NCI-H510A (cell line): ENCODE measurements at places on chromosomes 12 and 14.
A peak's percentile ranks its signal among the peaks of the same experiment; 100 is the strongest.

DNA sequence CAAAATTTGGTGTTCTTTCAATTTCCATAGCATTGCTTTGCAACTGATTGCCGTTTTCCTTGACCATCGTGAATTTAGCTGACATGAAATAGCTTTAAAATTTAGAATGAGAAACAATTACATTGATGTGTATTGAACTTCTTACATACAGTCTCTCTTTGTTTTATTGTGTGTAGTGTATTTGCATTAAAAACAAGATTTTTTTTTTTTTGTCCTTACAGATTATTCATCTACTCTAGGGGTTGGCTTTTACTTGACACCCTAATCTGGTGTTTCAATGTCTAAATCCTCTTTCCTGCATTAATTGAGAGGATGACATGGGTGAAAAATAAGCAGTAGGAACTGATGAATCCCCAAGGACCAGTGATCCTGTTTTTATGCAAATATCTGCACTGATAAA is 20.6 kb downstream of the LIN52 start:
- DNase-seq, result no peak

DNA sequence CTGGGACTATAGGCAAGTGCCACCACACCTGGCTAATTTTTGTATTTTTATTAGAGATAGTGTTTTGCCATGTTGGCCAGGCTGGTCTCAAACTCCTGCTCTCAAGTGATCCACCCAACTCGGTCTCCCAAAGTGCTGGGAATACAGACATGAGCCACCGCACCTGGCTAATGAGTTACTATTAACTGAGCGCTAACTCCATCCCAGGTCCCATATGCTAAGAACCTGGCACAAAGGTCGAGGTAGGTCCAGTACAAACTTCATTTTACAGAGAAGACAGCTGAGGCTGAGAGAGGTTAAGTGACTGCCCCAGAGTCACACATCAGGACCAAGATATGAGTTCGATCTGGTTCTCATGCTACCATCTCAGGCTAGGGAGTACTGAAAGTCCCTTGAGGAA is 4.5 kb upstream of the PLA2G1B start:
- DNase-seq, result no peak

- DNase-seq, result no peak
Measured at GRCh38 chr12:46518169-46518568, 145.6 kb upstream of the SLC38A2 start.

- no peak for DNase-seq
Measured at GRCh38 chr14:77364146-77364545, 12.7 kb downstream of the TMED8 start.

DNA sequence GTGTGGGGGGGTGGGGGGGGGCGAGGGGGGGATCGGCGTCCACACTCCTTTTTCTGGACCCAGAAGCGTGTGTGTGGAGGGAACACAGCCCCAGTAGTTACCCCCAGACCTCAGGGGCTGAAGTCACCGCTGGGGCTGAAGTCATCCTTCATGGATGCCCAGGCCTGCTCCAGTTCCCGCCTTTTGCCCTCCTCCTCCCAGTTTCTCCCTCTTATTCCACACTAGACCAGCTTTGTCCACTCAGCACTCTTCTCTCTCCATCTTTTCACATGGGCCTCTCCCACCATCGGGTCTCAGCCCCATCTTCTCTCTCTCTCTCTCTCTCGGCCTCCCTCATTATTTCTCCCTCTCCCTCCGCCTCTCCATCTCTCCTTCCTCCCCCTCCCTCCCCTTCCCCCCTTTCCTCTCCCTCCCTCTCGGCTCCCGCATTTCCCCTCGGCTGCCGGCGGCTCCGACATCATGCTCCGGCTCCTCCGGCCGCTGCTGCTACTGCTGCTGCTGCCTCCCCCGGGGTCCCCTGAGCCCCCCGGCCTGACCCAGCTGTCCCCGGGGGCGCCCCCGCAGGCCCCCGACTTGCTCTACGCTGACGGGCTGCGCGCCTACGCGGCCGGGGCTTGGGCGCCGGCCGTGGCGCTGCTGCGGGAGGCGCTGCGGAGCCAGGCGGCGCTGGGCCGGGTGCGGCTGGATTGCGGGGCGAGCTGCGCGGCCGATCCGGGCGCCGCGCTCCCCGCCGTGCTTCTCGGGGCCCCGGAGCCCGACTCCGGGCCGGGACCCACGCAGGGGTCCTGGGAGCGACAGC is at the start of gene P3H3:
P3H3 (plus strand) TSS at position 426 of the 799 bp plus-strand sequence; CDS start at position 460, 34 bp downstream.
- DNase-seq, result no peak

DNA sequence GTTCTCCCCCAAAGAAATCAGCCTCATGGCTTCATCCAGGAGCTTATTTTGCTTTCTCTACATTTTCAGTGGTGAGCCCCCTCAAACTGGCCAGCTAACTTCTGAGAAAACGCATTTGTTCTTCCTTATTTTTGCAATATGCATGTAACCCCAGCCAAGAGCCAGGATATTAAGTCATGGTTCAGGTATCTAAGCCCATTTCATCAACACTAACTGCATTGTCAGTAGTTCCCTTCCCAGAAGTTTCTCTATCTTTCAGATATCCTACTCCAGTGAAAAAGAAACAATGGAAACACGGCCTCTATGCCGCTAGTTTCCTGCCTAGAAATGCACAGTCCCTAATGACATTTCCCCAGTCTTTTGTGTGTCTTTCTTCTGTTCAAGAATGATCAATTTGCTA is 102.8 kb upstream of the RASSF8 start:
- no peak for DNase-seq

DNA sequence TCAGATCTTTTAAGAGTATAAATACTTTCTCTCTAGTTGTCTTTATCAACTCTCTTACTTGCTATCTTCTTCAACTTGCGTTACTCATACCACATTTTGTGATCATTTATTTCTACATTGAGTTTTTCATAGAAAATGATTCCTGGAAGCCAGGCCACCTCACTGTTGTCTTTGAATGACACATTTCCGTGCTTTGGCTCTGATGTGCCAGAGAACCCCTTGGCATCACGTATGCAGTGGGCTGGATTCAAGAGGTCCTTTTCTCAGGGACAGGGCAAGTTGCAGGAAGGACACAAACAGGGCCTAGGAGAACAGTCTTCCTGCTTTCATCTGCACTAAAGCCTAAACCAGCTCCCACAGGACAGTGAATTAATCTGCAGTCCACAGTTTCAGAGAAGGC is 70.3 kb upstream of the PYGL start:
- no peak for DNase-seq

- no peak for DNase-seq
Measured at GRCh38 chr12:131773582-131774221, 54.5 kb upstream of the MMP17 start.

- no peak for DNase-seq
Measured at GRCh38 chr12:131133015-131133905, 179.6 kb downstream of the ADGRD1 start.

DNA sequence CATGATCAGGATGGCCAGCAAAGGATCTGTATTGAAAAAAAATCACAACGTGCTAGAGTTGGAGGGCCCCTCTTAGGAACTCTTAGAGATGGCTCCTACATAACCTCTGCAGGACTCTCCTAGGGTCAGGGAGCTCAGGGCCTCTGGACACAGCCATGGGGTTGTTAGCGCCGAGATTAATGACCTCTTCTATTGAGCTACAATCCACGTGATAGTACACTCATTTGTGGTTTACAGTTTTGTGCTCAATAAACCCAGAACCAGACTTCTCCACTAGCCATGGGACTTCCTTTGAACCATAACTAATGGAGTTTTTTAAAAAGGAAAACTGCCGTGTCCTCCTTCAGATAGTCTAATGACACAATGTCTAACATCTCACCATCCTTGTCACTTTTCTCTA is 29.6 kb upstream of the HDAC7 start:
- DNase-seq, result no peak

DNA sequence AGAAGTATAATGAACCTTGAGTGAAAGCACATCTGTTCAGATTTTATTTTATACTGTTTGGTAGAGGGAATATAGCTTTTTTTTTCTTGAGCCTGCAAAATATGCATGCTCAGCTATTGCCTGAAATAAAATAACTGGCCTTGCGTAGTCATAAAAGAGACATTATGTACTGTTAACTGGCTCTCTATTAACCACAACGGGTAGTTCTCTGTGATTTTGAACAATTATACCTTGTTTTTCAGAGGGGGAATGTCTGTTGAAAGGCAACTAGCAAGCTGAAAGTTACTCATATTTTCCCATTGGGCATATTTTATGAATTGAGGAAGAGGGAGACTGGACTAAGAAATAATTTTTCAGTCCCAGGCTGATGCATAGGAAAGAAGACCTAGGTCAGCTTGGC is 62.6 kb downstream of the FIGNL2 start:
- no peak for DNase-seq

GRCh38 chr12:100661300-100661951 is 87.9 kb downstream of the GAS2L3 start:
- no peak for DNase-seq

- no peak for DNase-seq
Measured at GRCh38 chr12:11758087-11758486, 108.6 kb downstream of the ETV6 start.

DNA sequence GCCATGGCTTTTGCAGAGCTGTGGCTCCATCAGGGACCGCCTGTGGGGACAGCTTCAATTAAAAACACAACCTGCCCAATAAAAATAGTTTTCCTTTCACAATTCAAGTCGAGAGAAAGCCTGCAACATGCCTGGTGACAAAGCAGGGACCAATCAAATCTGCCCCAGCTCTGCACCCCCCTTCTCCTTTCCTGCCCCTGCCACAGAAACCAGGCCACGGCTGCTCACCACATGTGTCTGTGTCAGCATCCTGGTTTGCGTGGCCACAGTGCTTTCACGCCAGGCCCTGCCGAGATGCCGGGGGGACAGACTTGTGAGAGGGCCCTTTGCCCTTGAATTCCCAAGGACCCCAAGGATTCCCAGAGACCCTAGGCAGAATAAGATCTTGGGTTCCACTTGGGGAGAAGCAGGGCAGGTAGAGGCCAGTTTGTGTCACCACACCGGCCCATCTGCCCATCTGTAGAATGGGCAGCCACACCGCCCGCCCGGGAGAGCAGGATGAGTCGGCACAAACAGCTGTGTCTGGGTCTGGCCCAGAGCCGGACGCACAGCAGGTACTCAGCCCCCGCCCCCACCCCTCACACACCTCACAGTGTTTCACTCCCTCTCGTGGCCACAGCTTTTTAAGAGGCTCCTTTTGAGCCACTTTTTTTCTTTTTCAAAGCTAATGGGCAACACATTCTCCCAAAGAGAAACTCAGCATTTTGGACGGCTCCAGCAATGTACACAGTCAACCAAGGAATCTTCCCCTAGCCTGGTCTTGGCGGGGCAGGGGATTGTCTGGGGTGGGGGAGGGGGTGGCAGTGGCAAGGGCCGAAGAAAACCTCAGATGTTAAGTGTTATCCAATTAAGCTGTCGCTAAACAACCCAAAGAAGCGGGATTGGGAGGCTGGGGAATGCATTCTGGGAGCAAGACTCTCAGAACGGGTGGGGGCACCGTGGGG is 41.5 kb downstream of the BCL11B start:
- DNase-seq, result no peak

DNA sequence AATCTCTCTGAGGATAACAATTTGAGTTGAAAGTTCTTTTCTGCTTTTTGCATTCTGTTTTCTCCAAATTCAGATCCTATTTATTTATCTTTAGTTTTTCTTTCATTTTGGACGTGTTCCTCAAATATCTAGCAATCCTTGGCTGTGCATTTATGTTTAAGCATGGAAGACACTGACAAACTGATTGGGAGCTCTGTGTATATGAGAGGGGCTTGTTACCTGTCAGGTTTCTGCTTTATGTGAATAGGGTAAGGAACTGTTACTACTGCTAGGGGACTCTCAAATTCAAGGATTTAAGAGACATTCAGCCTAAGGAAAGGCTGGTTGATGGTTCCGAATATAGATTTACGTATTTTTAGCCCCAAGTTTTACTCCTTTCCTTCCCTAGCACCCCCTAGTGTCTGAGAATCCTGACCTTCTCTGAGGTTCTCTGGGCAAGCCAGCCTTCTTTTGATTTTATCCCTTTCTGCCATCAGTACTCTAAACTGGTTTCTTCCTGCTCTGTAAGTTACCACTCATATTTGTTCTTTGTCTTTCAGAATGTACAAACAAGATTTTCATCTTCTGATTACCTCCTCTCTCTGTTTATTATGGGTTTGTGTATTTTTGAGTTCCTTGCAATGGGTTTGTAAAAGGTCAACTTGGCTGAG is 30.5 kb downstream of the YLPM1 start:
- DNase-seq, result no peak

- no peak for DNase-seq
Measured at GRCh38 chr14:100903134-100903468, 421 bp downstream of the RTL1 start.

DNA sequence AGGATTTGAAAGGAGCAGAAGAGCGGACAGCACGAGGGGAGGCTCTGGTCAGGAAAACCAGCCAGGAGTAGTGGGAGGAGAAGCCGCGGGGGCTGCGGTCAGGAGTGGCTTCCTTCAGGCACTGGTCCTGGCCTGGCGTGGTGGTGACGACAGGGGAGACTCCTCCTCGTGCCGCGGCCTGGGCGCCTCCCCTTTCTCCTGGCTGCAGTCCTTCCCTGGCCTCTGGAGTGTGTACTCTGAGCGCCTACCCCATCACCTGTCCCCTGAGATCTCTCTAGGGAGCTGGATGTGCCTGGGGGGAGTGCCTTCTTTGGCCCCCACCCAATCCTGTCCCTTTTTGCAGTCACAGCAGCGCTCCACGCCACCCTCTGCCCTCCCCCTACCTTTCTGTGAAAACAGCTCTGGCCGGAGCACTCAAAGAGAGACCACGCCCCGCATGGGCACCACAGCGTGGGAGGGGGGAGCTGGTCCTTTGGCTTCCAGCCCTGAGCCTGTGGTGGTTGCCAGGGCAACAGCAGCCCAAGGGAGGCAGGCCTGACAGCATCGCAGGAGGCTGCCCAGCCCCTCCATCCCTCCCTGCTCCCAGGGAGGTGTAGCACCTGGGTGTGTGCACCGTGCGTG is 125.9 kb downstream of the CALM1 start:
- DNase-seq, result peak; percentile 88
